ENCODE measurements at places on chromosomes 5 and 9.

DNA sequence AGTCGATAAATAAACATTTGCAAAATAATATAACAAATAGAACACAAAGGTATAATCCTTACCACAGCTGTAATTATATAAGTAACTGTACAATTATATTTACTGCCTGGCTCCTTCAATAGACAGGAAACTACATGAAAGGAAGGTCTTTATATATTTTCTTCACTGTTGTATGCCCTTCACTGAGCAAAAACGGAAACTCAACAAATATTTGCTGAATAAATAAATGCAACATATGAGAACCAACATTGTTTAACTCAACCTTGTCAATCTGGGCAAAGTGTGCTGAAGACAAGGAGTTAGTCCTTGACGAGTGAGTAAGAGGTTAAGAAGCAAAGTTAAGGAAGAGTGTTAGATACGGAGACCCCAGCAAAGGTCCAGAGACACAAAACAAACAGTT is 22.6 kb downstream of the PSMD5 start:
- DNase-seq, result no peak

GRCh38 chr5:41929035-41929434 is 4.0 kb downstream of the FBXO4 start:
- DNase-seq, result no peak

DNA sequence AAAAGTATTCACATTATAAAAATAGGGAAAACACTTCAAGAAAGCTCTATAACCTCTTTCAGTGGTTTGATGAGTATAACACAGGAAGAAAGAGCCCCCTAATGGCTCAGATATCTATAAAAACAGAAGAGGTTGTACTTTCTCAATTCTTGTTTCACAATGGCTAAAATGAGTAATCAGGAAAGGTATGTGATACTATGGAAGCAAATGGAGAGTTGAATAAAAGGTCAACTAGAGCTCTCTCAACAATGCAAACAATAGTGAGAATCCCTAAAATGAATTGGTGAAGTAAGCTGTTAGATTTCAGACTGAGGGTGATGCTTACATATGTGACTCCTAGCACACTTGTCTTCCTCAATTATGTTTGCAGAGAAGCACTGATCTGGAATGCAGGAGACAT is 584.6 kb upstream of the CDH18 start:
- DNase-seq, result no peak

- no peak for DNase-seq
These were observed 27.6 kb downstream of the ACTL7A start for GRCh38 chr9:108889649-108890067.

- no peak for DNase-seq
These were observed 351.5 kb upstream of the TLE4 start for GRCh38 chr9:79220251-79220650.

DNA sequence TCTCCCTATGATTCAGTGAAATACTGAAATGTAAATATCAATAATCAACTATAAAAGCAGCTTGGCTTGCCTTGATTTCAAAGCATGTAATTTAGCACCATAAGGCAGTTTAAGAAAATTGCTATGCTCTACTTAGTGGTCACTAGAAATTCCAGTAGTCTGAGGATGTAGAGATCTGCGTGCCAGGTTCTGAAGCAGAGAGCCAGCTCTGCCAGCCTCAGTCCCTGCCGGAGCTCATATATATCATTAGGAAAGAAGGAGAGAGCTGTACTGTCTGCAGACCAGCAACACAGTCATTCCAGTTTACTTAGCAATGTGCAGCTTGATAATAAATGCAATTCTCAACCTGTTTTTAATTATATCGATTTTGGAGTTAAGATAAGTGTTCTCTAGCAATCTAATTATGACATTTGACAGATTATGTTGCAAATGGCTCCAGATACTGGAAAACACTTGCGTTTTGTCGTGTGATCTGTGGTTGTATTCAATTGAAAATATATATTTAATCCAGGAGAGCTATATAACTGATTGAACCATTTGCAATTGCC is 540.5 kb downstream of the CTNND2 start:
- DNase-seq, result no peak

GRCh38 chr5:151106043-151106442 is 25.2 kb upstream of the TNIP1 start:
- DNase-seq, result no peak
